Activated CD4-positive, alpha-beta T cell treated with anti-CD3 and anti-CD28 coated beads, Interleukin-2, amount 10 ng/mL, durations not matched to agents 7 days and 5 days (primary cell): ENCODE measurements at places on chromosomes 12 and 14. TPM values are rescaled to one million over a fixed set of nuclear protein-coding genes. Genes with fewer than 3 reads are reported as not detected.

MMP14 gene
- 2.1 TPM for total RNA-seq

TSPAN11 gene
- total RNA-seq = not detected

NGB gene
- total RNA-seq = not detected

GRCh38 chr12:118714500-118714899, 266.8 kb upstream of the SRRM4 start:
- DNase-seq = no peak

DNA sequence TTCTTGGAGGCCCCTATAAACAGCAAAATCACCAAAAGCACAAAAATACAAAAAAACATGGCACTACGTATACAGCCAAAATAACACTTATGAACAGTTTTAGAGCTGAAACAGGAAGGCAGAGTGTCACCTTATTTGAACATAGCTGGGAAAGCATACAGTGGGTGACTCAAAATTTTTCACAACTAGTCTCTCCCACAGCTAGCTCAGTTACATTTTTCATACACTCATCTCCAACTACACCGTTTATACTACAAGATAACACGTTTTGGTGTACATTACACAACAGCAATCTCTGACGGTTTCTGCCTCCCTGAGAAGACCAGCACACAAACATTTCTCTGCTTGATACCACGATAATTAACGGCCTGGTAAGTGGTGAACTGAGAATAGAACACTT, 2.9 kb downstream of the RAD52 start:
- no peak for DNase-seq

DNA sequence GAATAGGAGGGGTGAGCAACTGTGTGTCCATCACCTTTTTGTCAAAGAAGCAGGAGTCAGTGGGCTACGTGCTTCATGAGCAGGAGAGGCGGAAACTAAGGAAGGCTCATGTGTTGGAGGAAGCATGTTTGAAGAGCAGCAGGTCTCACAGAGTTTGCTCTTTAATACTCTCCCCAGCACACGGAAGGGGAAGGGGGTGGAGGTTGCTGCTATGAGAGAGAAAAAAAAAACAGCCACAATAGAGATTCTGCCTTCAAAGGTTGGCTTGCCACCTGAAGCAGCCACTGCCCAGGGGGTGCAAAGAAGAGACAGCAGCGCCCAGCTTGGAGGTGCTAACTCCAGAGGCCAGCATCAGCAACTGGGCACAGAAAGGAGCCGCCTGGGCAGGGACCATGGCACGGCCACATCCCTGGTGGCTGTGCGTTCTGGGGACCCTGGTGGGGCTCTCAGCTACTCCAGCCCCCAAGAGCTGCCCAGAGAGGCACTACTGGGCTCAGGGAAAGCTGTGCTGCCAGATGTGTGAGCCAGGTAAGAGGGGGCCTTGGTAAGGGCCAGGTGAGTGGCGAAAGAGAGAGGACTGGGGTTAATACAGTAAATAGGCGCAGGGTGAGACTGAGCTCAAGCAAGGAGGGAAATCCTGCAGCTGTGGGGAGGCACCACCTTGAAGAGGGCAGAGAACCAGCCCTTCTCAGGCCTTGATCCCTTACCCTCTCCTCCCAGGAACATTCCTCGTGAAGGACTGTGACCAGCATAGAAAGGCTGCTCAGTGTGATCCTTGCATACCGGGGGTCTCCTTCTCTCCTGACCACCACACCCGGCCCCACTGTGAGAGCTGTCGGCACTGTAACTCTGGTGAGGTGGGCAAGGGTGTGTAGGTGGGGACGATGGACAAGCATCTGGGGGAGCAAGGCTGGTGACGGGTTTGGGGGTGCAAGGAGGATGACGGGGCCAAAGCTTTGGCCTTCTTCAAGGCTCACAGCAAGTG, at the start of gene CD27:
Gene CD27, plus strand, starts transcription at position 252 of the 985 bp plus-strand sequence. Its CDS starts 141 bp downstream, at position 393.
- peak; percentile 55 for DNase-seq

PPM1H gene
- total RNA-seq = not detected

AKAP6 gene
- 0.67 TPM for total RNA-seq

DNA sequence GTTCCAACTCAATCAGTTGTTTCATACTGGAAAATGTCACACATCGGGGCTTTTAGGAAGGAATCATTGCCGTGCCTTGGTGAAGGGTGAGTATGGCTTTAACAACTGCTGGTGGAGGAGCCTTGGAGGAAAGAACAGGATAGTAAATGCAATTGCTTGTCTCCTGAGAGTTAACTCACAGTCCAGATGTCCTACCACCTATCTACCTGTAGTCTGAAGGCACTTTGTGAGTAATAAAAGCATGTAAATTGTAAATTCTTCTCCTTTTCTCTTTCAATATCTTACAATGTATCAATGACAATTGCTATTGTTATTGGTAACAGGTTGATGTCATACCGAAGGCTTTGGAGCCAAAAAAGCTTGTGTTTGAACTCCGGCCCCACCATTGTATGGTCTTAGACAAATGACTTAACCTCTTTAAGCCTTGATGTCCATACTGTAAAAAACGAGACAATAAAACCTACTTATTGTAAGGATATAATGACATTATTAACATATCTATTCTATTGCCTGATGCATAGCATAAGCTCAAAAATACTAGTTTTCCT, 397.4 kb downstream of the ADAMTS20 start:
- DNase-seq = no peak

- DNase-seq = no peak
Measured at GRCh38 chr14:36223558-36223957, 47.0 kb upstream of the PTCSC3 start.

DNA sequence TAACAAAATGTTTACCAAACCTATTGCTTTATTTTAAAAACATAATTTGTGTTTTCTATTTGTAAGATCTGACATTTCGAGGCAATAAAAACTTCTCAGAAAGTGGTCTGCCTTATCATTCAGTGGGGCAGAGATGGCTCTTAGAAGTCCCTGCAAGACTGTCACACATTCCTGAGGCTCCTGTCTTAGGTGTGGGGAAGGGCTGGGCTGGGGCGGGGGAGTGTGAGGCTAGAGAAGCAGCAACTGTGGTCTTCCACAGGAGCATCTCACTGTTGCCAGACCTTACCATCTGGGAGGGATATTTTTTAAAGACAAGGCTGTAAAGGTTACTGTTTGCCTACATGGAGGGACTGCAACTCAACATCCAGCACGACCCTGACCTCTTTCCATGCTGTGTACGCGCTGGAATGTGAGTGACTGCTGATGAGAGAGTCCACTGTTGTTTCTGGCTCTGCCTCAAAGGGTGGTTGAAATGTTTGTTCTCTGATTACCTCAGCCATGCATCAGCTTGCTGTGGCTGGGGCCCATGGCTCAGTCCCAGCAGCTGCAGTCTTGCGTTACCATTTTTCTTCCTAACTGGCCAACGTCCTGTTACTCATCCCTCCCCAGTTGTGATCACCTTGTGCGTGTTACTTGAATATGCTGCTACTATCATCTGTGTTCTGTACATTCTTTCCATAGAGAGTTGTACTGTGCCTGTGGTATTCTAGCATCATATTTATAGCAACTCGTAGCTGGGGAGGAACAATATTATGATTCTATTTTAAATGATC, 12.4 kb downstream of the ERG28 start:
- no peak for DNase-seq

GRCh38 chr14:22400655-22401259, 188.3 kb downstream of the DAD1 start:
- no peak for DNase-seq

GRCh38 chr14:85978582-85979250, 448.8 kb downstream of the FLRT2 start:
- DNase-seq = no peak

USP44 gene
- total RNA-seq = 2.9 TPM

DNA sequence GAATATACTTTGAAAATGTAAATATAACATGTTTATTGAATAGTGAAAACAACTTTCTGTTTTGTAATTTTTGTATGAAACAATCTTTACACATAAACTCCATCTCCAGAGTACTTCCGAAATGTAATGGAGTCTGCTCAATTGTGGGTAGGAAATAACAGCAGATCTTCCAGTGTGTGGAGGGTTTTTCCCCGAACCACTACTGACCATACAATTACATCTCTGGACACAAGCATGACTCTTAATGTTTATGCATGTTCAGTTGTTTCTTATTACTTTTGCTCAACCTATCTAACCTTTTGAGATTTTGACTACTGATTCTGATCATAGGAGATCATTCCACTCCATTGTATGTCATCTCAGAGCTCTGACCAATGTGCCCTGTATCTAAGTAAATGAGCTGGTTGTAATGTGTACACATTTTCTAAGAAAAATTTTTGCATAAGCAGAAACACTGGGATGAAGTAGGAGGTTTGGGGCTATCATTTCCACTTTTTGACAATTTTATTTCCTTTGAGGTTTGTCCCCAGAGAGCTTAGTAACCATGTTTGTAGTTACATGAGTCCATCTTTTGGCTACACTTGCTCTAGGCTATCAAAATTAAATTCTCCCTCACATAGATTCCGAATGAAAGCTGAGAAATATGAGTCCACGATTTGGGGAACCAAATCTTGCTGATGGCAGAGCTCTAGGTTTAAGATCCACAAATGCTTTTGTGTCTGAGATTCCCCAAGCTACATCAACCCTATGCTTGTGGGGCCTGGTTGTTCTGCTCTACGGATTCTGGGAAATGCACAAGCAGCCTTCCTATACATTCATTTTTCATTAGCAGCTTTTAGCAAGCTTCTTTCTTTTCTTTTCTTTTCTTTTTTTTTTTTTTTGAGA, 21.4 kb upstream of the CLEC4D start:
- DNase-seq = no peak

DNA sequence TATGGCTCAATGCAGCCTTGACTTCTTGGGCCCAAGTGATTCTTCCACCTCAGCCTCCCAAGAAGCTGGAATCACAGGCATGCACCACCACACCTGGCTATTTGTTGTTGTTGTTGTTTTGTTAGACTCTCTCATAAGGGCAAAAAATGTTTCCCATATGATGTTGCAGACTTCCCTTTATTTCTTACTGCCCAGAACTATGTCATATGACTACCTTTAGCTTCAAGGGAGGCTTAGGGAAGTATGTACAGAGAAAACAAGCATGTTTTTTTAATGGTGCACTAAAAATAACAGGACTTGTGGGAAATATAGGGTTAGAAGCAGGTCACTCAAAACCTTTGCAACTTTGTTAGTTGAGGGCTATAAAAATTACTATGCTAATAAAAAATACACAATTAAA, 4.3 kb upstream of the GPR19 start:
- no peak for DNase-seq

- peak; percentile 26 for DNase-seq
Measured at GRCh38 chr12:19431407-19432308, 7.6 kb upstream of the AEBP2 start.

GRCh38 chr14:60989599-60989998, 8.6 kb downstream of the SLC38A6 start:
- DNase-seq = no peak

DNA sequence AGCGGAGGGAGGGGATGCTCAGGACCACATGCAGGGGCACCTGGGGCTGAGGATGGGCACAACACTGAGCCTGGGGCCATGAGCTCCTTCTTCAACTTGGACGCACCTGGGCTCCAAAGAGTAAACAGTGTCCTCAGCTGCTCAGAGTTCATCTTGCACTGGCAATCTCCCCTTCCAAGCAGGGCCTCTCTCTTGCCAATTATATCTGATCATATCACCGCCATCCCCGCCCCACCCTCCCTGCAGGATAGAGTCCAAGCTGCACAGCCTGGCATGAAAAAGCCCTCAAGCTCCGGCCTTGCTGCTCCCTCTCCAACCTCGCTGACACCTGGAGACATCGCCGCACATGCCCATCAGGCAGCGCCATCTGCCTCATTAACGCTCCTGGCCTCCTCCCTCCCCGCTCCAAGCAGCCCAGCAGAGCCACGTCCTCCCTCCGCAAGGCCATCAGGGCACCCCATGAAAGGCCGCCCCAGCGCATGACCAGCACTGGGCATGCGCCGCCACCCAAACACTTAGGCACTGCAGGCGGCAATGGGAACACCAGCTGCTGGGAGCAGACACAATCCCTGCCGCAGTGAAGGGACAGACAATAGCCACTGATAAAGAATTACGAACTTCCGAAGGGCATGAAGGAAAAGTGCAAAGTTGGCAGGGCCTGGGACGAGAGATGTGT, 88.8 kb downstream of the CHGA start:
- no peak for DNase-seq

GRCh38 chr12:27896419-27896990, 76.0 kb downstream of the PTHLH start:
- no peak for DNase-seq

DNA sequence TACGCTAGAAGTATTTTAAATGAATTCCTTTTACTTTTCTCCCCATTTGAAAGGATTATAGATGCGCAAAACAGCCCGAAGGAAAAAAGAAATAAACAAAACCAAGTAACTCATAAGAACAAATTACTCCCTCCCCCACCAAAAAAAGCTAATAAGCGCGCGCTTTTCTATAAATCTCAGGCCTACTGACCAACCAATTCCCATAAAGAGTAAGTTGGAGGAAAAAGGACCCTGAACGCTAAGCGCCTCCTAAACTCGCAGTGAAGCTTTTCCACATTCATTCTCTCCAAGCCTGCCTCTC, 588 bp downstream of the MBIP start:
- no peak for DNase-seq

- no peak for DNase-seq
Measured at GRCh38 chr12:101928556-101928955, 51.2 kb downstream of the DRAM1 start.

DNA sequence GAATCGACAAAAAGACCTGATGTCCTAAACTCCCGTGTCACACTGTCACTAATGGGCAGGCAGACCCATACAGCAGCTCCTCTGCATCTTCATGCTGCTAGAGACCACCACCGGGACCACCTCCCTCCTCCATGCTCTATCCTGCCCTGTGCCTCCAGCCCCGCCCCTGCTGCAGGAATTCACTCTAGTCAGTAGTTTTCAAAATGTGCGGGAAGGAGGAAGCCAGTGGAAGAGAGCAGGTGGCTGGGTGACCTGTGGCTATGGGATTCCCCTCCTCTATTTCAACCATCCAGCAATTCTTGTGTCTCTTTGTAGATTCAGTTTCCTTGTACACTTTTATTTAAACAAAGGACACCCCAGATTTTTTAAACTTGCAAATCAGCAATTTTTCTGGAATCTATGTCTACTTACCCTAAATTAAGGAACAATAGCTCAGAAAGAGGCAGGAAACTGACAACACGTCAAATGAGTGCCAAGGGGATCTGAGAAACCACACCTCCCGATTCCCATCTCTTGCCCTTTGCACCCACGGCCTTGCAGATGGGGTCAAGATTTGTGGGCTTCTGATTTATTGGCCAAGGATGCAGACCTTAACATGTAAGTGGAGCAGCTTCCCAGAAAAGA, 20.4 kb upstream of the MAP1LC3B2 start:
- DNase-seq = no peak

GRCh38 chr12:108483213-108484059, 31.6 kb upstream of the FICD start:
- no peak for DNase-seq

DNA sequence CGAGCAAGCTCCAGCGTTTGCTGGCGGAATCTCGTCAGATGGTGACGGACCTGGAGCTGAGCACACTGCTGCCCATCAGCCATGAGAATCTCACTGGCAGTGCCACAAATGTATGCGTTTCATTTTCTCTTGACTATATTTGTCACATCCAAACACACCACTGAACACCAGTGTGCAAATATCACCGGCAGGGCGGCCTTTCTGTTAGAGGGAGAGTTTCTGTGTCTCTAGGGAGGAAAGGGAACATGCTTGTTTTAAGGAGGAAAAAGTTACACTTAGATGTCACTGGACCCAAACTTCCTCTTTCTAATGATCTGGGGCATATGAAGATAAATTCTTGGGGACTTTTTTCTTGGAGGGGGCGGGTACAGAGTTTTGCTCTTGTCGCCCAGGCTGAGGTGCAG, 21.9 kb upstream of the HIP1R start:
- no peak for DNase-seq
